Transverse colon (tissue), 4 donors: ENCODE measurements at places on chromosomes 1 and 21. TPM values are rescaled to one million over a fixed set of nuclear protein-coding genes. Genes with fewer than 3 reads are reported as not detected.

The USP24 gene
- 44.2 TPM for total RNA-seq

The SDF4 gene
- total RNA-seq, result 267 TPM

The DMRTA2 gene
- total RNA-seq, result not detected

The CDCA8 gene
- 2.1 TPM for total RNA-seq

The OR2L3 gene
- not detected for total RNA-seq

The FMO3 gene
- total RNA-seq, result 1.7 TPM

The OR2T11 gene
- total RNA-seq, result not detected

The FCRL1 gene
- not detected for total RNA-seq

The COPA gene
- 104 TPM for total RNA-seq

The TRAF3IP3 gene
- 17.6 TPM for total RNA-seq

The ASTN1 gene
- 0.27 TPM for total RNA-seq

The CR1 gene
- total RNA-seq, result 1.5 TPM

The VPS26C gene
- 146 TPM for total RNA-seq

The PLA2G2F gene
- total RNA-seq, result not detected

The FRRS1 gene
- 6.2 TPM for total RNA-seq

The TNFSF4 gene
- total RNA-seq, result not detected

The CNR2 gene
- not detected for total RNA-seq

The UBL4B gene
- total RNA-seq, result not detected

The INAVA gene
- 235 TPM for total RNA-seq

The A3GALT2 gene
- not detected for total RNA-seq

The FMN2 gene
- 3.8 TPM for total RNA-seq

The TFF2 gene
- not detected for total RNA-seq

The CHI3L1 gene
- total RNA-seq, result not detected

The DNALI1 gene
- total RNA-seq, result 6.6 TPM

The IL22RA1 gene
- 4.4 TPM for total RNA-seq

The TAGLN2 gene
- total RNA-seq, result 235 TPM

The NPHP4 gene
- 7.9 TPM for total RNA-seq

The NBPF4 gene
- not detected for total RNA-seq

The STRIP1 gene
- 32.6 TPM for total RNA-seq

The FNDC10 gene
- 3.0 TPM for total RNA-seq

The SLC37A1 gene
- 139 TPM for total RNA-seq

The PADI4 gene
- total RNA-seq, result not detected

The NBPF6 gene
- total RNA-seq, result not detected

The SLC2A5 gene
- 21.3 TPM for total RNA-seq

The F13B gene
- not detected for total RNA-seq

The FCN3 gene
- 1.9 TPM for total RNA-seq

The PCAT6 gene
- not detected for total RNA-seq

The S100A3 gene
- 0.64 TPM for total RNA-seq

The CD160 gene
- total RNA-seq, result not detected

The HPCAL4 gene
- not detected for total RNA-seq
